Right lobe of liver (tissue), 6 donors: ENCODE measurements at places on chromosomes 5 and 9. TPM values are rescaled to one million over a fixed set of nuclear protein-coding genes. Genes with fewer than 3 reads are reported as not detected.

DNA sequence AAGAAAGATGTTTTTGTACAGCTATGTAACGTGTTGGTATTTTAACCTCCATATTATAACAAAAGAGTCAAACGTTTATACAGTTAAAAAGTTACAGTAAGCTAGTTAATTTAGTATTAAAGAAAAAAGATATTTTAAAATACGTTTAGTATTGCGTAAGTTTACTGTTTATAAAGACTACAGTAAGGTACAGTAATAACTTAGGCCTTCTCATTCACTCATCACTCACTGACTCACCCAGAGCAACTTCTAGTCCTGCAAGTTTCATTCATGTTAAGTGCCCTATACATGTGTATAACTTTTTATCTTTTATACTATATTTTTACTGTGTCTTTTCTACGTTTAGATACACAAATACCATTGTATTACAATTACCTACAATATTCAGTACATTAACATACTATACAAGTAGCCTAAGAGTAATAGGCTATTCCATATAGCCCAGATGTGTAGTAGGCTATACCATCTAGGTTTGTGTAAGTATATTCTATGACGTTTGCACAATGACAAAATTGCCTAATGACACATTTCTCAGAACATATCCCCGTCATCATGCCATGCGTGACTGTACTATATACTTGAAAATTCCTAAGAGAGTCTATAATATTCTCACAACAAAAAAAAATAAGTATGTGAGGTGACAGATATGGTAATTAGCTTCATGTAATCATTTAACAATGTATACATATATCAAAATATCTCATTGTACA lies 33.8 kb downstream of the ERP44 start:
- no peaks in the 10 kb centered on the region for H3K27me3 ChIP-seq
- no peak for DNase-seq
- H3K4me1 ChIP-seq, result no peaks in the 10 kb centered on the region
- H3K4me3 ChIP-seq, result no peak overlapping the region
- no peak overlapping the region for H3K27ac ChIP-seq

GRCh38 chr5:66230551-66230950 lies 86.5 kb downstream of the SREK1 start:
- no peaks in the 10 kb centered on the region for H3K36me3 ChIP-seq
- H3K27ac ChIP-seq, result no peak overlapping the region
- no peak for DNase-seq
- H3K27me3 ChIP-seq, result no peaks in the 10 kb centered on the region
- no peaks in the 10 kb centered on the region for H3K4me1 ChIP-seq
- H3K4me3 ChIP-seq, result no peak overlapping the region

DNA sequence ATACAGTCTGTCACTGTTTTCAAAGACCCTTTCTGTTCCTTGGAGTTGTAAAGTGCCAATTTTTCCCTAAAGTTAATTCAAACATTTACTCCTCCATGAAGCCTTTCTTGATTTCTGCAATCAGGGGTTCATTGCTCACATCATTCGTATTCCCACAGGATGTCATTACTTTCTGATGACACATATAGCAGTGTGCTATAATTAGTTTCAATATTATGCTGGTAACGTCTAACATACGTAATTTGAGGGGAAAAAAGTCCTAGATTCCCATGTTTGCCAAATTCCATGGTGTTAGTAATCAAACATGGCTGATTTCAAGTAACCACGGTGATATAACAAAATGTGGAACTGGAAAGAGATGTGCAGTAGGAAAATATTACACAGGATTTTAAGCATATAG lies 468.2 kb upstream of the MEF2C start:
- no peaks in the 10 kb centered on the region for H3K36me3 ChIP-seq
- H3K4me1 ChIP-seq, result no peaks in the 10 kb centered on the region
- H3K4me3 ChIP-seq, result no peak overlapping the region
- H3K27ac ChIP-seq, result no peak overlapping the region
- no peak for DNase-seq

GRCh38 chr9:19201899-19202891 lies 28.3 kb upstream of the DENND4C start:
- no peaks in the 10 kb centered on the region for H3K27me3 ChIP-seq
- H3K36me3 ChIP-seq, result no peaks in the 10 kb centered on the region
- H3K4me1 ChIP-seq, result peaks cover 10% of the 10 kb centered on the region
- H3K27ac ChIP-seq, result peak overlapping the region; percentile 24
- DNase-seq, result peak; percentile 55

DNA sequence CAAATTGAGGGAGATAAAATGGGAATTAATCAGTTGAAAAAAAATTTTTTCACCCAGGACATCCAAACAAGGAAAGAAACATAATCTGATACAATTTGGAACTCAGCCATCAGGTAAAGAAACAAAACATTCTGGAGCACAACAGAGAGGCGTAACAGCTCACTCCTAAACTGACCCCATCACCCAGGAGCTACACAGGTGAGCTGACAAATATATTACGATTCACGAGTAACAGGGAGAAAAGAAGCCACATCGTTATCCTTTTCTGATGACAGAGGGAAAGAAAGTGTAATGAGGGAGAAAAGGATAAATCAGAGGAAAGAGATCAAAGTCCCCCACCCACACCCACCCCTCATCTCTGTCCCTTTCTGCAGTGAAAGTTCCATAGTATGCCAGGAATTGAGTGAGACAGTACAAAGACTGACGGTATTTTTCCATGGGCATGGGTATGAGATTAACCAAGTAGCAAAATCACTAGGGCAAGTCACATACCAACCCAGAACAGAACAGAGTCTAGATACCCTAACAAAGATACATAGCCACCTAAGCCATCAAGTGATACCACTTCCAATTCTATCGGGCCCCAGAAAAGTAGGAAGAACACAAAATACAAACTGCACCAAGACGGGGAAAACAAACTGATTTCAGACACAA lies 45.4 kb downstream of the TMEM245 start:
- no peaks in the 10 kb centered on the region for H3K27me3 ChIP-seq
- H3K4me1 ChIP-seq, result no peaks in the 10 kb centered on the region
- H3K36me3 ChIP-seq, result peaks cover 6% of the 10 kb centered on the region
- no peak for DNase-seq
- no peak overlapping the region for H3K4me3 ChIP-seq

GRCh38 chr9:129676975-129677374 lies 11.5 kb downstream of the PRRX2 start:
- H3K4me3 ChIP-seq, result no peak overlapping the region
- H3K4me1 ChIP-seq, result no peaks in the 10 kb centered on the region
- no peak for DNase-seq
- no peak overlapping the region for H3K27ac ChIP-seq

DNA sequence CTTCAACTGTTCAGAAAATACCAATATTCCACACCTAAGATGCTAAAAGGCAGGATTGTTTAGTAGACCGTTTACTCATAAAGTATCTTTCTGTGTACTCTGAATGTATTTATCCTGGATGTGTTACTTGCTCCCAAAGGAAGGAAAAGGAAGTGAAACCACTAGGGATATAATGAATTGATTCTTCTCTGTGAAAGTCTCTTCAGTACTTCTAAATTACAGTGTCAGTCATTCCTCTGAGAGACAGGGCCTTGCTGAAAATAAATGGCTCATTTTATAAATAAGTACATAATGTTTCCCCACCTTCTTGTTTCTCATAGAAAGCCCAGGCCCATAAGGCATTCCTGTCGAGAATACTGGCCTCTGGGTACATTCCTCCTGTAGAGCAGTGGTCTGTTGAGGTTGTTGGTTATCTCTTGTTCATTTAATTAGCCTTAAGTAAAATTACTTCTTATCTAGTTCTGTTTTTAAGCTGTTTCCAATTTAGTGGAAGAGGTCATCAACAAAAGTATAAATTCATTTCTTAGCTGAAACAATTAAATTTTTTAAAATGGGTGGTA lies 1.6 kb downstream of the HAPLN1 start:
- no peaks in the 10 kb centered on the region for H3K4me1 ChIP-seq
- no peak overlapping the region for H3K27ac ChIP-seq
- no peaks in the 10 kb centered on the region for H3K36me3 ChIP-seq
- no peak overlapping the region for H3K4me3 ChIP-seq
- no peaks in the 10 kb centered on the region for H3K27me3 ChIP-seq

- no peaks in the 10 kb centered on the region for H3K36me3 ChIP-seq
- no peak overlapping the region for H3K4me3 ChIP-seq
- H3K4me1 ChIP-seq, result peaks cover 15% of the 10 kb centered on the region
- H3K27ac ChIP-seq, result no peak overlapping the region
These were observed 7.2 kb downstream of the CYSTM1 start for GRCh38 chr5:140182075-140182711.

DNA sequence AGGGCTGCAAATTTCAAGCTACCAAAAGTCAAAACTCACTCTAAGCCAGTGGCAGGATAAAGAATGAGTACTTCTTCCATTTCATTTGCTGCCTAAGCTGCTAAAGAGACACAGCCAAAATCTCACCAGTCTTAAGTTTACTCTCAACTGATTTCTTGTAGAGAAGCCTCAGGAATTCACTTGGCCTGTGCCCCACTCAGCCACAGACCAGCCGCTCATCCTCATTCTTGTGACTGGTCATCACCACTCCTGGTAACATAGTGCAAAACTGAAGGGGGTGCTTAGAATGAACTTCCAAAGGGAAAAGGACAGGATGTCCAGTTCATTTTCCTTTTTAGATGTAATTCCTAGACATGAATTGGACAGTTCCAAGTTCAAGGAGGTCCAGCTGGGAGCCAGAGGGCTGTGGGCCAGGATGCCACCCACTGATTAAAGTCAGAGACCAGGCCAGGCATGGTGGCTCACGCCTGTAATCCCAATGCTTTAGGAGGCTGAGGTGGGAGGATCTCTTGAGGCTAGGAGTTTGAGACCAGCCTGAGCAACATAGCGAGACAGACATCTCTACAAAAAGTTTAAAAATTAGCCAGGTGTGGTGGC lies 72.7 kb upstream of the RANBP3L start:
- H3K4me1 ChIP-seq, result peaks cover 20% of the 10 kb centered on the region
- H3K4me3 ChIP-seq, result no peak overlapping the region
- no peak for DNase-seq

- H3K27me3 ChIP-seq, result no peaks in the 10 kb centered on the region
- no peaks in the 10 kb centered on the region for H3K36me3 ChIP-seq
- H3K4me1 ChIP-seq, result no peaks in the 10 kb centered on the region
- H3K4me3 ChIP-seq, result no peak overlapping the region
- DNase-seq, result no peak
These were observed 213.8 kb downstream of the FAM114A2 start for GRCh38 chr5:153824909-153825308.

DNA sequence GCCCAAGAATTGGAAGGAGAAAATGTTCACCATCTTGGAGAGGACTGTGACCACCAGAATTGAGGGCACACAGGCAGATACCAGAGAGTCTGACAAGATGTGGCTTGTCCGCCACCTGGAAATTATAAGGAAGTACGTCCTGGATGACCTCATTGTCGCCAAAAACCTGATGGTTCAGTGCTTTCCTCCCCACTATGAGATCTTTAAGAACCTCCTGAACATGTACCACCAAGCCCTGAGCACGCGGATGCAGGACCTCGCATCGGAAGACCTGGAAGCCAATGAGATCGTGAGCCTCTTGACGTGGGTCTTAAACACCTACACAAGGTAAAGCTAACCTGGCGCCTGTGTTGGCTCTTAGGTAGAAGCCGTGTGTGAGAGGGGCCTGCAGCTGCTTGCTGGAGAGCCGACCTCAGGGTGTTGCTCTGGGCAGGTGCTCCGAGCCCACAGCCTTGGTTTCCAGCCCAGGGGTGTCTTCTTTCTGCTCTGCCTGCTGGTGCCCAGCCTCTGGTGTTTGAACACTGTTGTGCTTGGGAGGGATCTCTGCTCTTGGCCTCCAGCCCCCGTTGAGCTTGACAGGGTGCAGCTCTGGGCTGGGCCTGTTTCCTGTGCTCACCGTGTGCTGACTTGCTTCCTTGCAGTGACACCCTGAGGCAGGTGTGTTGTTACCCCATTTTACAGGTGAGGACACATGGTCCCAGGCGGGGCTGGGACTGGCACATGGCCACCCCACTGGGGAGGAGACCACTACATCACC lies 10.9 kb downstream of the EXOC3 start:
- H3K4me1 ChIP-seq, result no peaks in the 10 kb centered on the region
- H3K4me3 ChIP-seq, result no peak overlapping the region
- H3K27ac ChIP-seq, result no peak overlapping the region

GRCh38 chr5:111115229-111115628 lies 23.1 kb downstream of the WDR36 start:
- H3K27ac ChIP-seq, result no peak overlapping the region
- no peaks in the 10 kb centered on the region for H3K4me1 ChIP-seq
- no peaks in the 10 kb centered on the region for H3K27me3 ChIP-seq

DNA sequence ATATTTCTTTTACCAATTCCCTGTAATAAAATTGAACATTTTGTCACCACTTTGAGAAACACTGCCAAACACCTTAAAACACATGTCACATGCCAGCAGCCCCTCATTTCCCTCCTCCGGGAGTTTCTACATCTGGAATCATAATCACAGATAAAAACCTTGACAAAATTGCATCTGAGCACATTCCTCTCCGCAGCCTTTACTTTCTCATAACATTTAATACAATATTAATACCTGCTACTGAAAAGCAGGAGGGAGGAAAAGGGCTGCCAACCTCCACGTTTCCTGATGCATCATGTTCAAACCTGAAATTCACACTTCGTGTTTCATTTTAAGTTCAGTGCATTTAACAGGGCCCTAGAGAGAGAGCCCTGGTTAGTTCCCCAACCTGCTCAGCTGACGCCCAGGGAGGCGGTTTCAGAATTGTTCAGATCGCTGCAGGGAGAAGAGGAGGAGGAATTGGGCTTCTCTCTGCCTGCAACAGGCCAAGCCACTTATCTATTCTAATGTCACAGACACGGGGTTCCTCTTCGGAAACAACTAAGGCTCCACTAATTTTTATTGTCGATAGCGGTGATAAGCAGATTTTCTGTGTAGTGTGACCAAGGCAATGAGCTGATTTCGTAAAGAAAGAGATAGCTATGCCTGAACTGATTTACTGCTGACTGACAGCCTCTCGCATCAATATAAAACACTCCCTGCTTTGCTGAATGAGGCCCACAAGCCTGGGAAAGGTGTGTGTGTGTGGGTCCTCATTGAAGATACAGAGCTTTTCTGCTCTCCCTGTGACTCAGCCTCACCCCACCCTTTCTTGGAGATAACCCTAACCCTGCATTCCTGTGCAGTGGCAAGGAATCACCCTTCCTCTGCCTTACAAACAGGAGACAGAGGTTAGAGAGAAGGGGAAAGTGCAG lies 4.9 kb upstream of the LHX2 start:
- no peak for DNase-seq
- H3K36me3 ChIP-seq, result no peaks in the 10 kb centered on the region
- H3K4me3 ChIP-seq, result no peak overlapping the region

DNA sequence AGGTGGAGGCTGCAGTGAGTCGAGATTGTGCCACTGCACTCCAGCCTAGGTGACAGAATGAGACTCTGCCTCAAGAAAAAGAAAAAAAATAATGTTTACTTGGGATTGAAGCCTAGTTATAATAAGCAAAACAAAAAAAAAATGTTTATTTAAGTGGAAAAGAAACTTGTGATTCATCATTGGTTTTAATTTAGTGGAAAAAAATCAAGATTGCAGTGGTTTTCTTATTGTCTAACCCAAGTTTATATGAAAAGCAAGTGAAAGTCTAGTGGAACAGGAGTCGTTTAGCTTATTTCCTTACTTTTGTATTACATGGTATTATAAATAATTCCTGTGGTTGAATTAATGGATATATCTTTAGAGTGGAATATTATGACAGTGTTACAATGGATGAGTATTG lies 8.4 kb downstream of the CNOT8 start:
- H3K27ac ChIP-seq, result no peak overlapping the region
- peaks cover 4% of the 10 kb centered on the region for H3K4me1 ChIP-seq
- H3K36me3 ChIP-seq, result peaks cover 35% of the 10 kb centered on the region
- no peak overlapping the region for H3K4me3 ChIP-seq
- H3K27me3 ChIP-seq, result no peaks in the 10 kb centered on the region

ZCCHC10 gene
- total RNA-seq, result 10.9 TPM

PCDHGC4 gene
- 0.37 TPM for total RNA-seq

SUSD3 gene
- total RNA-seq, result 41.4 TPM

IFNB1 gene
- not detected for total RNA-seq

ZNF608 gene
- total RNA-seq, result 6.1 TPM

TSTD2 gene
- 9.2 TPM for total RNA-seq

SPATA6L gene
- total RNA-seq, result 7.3 TPM

SCGB3A2 gene
- total RNA-seq, result not detected

IL13 gene
- not detected for total RNA-seq

ACOT12 gene
- total RNA-seq, result 115 TPM

KIF24 gene
- total RNA-seq, result 0.24 TPM
